ENCODE measurements at places on chromosomes 5 and 9.
A peak's percentile ranks its signal among the peaks of the same experiment; 100 is the strongest.

GRCh38 chr5:1068204-1068894 is 43.5 kb downstream of the SLC12A7 start:
- DNase-seq, result no peak

DNA sequence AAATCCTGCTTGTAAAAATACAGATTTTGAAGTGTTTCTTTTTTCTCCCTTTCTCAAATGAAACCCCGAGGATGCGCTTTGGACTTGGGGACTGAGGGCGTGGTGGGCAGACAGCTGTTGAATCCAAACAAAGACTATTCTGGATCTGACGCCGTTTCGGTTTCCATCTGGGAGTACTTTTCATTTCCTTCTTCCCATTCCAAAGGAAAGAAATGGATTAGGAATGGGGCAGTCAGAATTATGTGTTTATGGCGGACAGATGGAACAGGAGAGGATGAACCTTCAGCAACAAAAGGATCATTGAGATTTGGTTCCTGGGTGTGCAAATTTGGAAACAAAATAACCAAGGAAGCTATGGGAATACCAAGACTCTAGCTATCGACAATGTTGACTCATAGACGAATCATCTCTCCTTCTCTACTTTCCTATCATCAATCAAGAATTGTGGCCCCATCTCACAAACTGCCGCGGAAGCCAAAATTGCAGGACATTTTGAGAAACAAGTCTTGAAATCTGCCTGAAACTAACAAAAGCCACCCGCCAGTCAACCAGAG is 300.6 kb downstream of the PARP8 start:
- no peak for DNase-seq

GRCh38 chr9:104774132-104774531 is 10.2 kb downstream of the NIPSNAP3B start:
- DNase-seq, result no peak

DNA sequence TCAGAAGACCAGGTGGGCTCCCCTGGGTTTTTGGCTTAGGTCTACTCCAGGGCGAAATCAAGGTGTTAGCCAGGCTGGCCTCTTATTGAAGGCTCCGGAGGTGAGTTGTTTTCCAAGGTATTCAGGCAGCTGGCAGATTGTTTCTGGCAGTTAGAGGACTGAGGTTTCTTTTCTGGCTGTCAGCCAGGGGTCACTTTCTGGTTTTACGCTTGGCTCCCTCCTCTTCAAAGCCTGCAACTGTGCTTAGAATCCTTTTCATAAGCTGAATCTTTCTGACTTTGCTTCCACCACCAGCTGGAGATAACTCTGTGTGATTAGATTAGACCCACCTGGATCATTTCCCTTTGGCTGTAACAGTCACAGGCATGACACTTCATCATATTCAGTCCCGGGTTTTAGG is 24.6 kb downstream of the RFK start:
- no peak for DNase-seq

DNA sequence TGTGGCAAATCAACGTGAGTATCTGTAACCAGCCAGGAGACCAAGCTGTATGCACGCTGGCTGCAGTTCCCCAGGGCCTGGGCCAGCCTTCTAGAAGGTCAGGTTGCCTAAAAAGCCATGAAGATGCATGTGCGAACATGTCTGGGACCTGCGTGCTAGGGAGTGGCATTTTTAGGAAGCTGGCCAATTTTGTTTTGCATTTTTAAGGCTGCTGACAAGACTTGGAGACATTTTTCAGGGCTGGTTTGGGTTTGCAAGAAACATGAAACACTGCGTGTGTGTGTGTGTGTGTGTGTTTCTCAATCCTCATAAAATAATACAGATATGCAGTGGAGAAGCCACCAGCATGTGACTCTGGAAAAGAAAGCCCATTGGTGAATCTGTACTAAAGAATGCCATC is 5.1 kb downstream of the TGFBI start:
- DNase-seq, result no peak

- DNase-seq, result no peak
These were observed 65.2 kb upstream of the SPIN1 start for GRCh38 chr9:88322906-88323566.

DNA sequence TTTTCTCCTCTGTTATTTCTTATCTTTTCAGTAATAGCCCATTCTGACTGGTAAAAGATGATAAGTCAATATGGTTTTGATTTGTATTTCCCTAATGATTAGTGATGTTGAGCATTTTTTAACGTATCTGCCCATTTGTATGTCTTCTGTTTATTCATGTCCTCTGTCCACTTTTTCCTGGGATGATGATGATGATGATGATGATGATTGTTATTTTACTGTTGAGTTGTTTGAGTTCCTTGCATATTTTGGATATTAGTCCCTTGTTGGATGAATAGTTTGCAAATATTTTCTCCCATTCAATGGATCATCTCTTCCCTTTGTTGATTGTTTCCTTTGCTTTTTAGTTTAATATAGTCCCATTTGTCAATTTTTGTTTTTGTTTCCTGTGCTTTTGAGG is 27.0 kb downstream of the UTP15 start:
- no peak for DNase-seq

DNA sequence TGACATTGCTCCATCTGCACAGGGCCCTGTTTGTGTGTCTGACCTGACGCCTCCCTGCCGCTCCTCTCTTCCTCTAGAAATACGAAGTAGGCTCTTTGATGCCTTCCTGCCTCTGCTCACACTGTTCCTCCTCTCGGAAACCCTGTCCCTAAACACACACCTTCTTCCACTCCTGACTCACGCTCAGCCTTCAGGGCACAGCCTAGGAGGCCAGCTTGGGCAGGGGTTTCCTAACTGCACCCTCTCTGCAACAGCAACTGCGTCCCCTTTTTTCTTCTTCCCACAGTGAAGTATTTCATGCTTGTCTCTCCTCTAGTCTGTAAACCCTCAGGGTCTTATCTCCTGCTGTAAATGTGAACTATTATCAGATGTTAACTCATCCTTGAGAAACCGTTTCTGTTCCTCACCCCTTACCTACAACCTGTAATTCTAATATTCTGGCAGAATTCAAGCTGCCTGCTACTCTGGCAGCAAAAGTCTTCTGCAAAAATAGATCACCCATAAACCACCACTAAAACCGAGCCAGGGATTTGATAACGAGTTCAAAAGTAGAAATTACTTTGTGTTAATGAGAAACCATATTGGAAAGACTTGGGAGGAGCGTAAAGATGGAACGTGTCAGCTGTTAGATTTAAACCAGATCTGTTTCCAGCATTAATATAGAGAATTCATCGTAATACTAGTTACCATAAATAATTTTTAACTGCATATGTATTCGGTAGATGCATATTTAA is 100.2 kb downstream of the DAPK1 start:
- no peak for DNase-seq

- DNase-seq, result no peak
These were observed 3.9 kb upstream of the SPATA9 start for GRCh38 chr5:95686651-95687050.

GRCh38 chr5:133062276-133062675 is 10.5 kb downstream of the HSPA4 start:
- no peak for DNase-seq

DNA sequence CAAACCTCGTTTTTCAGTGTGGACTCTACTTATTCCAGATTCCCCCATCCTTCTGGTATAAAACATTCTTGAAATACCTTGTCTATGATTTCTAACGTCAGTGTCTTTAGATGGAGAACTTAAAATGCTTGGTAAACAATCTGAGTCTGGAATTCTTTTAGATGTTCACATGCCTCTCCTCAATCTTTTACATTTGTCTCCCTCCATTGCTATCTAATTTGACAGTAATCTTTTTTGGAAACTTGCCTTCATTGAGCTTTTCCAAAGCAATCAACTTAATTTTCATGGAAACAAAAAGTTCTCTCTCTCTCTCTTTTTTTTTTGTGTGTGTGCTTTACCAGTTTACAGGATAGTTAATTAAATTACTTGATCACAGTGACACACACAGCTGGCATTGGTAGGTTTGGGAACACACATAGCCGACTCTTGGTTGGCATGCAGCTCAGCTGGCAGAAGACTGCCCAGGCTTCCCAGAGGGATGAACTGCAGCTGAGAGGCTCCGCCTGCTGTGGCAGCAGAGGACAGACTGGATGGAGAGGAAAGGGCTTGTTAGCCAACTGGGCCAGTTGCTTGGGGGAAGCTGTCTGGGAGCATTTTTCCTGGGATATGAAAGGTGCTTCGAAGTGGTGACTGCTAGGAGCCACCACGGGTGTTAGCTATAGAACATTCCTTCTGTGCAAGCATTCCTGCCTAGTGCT is 271.3 kb downstream of the ZSWIM6 start:
- no peak for DNase-seq

- DNase-seq, result no peak
These were observed 78.8 kb upstream of the TNFAIP8 start for GRCh38 chr5:119276978-119277377.

GRCh38 chr5:74464512-74465209 is 175.9 kb downstream of the ENC1 start:
- DNase-seq, result no peak

DNA sequence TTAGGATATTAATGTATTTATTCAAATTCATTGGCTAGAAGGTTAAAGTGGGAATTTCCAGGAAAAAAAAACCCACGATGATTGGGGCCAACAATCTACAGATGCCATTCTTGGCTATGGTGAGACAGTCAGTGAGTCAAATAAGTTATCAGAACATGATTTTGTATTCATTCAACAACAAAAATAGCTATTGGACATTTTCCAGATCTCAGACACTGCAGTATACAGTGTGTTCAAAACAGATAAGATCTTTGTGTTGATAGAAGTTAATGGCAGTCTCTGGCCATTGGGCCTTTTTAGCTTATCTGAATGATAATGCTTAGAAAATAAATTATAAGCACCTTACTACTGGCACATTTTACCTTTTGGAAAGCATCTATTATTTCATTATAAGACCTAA is 547.7 kb downstream of the MAT2B start:
- no peak for DNase-seq

- no peak for DNase-seq
These were observed 10.6 kb downstream of the HMCN2 start for GRCh38 chr9:130276121-130276520.

- DNase-seq, result no peak
These were observed 1961.4 kb upstream of the WWC1 start for GRCh38 chr5:166330036-166330435.

GRCh38 chr5:644509-644908 is 32.4 kb downstream of the CEP72 start:
- no peak for DNase-seq

GRCh38 chr9:84600739-84601138 is 68.8 kb upstream of the NTRK2 start:
- DNase-seq, result no peak

DNA sequence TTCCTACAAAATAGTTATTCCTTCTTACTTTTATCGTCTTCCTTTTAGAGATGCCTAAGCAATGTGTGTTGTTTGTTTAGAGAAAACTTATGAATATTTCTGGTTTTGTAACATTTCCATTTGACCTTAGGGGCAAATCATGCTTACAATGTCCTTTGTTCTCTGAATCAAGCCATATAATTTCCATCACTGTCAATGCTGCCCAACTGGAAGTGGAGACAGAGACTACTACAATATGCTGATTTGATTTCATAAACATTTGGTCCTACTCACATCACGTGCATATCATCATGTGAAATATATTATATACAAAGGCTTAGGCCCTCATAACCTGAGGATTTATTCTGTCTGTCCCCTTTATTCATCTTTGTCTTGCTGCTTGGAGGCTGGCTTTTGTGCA is 183.2 kb upstream of the CD180 start:
- no peak for DNase-seq

DNA sequence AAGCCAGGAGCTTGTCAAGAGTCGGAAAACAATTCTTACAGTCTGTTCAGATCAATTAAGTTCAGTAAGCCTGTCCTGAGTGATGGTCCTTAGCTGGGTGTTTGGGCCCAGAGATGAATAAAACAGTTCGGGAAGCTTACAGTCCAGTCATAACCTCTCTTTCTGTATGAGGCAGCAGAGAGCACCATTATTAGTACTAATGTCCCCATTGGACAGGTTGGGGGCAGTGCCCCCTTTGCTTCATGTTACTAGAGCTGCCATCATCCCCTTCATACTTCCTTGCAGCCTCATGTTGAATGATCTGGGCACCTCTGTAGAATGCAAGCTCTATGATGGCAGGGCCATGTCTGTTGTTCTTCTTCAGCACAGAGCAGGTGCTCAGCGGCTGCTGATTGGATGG is 9.8 kb downstream of the DOCK2 start:
- no peak for DNase-seq

DNA sequence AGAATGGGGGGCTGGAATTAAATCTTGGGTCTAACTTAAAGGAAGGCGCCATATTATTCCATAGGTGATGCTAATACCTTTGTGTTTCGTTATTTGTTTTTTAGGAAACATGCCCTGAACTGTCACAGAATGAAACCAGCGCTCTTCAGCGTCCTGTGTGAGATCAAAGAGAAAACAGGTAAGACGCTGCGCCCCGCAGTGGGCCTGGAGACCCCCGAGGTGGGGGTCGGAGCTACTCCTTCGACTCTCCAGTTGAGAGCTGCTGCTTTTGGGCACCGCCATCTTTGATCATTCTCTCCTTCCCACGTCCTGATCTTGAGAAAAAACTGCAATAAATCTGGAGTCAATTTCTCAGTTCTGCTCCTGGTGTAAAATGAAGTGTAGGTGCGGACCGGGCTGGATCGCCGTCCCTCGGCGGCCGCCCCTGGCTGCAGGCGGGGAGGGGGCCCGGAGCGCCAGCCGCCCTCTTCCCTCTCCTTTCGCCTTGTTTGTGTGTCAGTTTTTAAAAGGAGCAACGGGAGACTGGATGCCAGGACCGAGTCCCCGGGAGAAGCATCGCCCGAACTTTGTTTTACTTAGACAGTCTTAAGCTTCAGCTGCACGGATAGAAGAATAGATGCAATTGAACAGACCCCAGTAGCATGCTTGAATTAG is 1.4 kb downstream of the PBX3 start:
- no peak for DNase-seq

GRCh38 chr9:135890190-135891026 is 16.9 kb downstream of the CAMSAP1 start:
- peak; percentile 76 for DNase-seq

- no peak for DNase-seq
These were observed 142.6 kb downstream of the KCTD16 start for GRCh38 chr5:144313147-144313726.

GRCh38 chr9:135992486-135993408 is 31.6 kb upstream of the UBAC1 start:
- DNase-seq, result peak; percentile 73

GRCh38 chr9:96360976-96361375 is 22.5 kb downstream of the SLC35D2 start:
- DNase-seq, result no peak

GRCh38 chr5:19233573-19233972 is 754.4 kb downstream of the CDH18 start:
- DNase-seq, result no peak

GRCh38 chr5:142872795-142873194 is 102.6 kb downstream of the ARHGAP26 start:
- no peak for DNase-seq

All from breast epithelium (tissue), 4 donors.